ENCODE measurements at places on chromosomes 6 and 20.

GRCh38 chr6:169974663-169975062, 223.2 kb downstream of the ERMARD start:
- no peak for DNase-seq

DNA sequence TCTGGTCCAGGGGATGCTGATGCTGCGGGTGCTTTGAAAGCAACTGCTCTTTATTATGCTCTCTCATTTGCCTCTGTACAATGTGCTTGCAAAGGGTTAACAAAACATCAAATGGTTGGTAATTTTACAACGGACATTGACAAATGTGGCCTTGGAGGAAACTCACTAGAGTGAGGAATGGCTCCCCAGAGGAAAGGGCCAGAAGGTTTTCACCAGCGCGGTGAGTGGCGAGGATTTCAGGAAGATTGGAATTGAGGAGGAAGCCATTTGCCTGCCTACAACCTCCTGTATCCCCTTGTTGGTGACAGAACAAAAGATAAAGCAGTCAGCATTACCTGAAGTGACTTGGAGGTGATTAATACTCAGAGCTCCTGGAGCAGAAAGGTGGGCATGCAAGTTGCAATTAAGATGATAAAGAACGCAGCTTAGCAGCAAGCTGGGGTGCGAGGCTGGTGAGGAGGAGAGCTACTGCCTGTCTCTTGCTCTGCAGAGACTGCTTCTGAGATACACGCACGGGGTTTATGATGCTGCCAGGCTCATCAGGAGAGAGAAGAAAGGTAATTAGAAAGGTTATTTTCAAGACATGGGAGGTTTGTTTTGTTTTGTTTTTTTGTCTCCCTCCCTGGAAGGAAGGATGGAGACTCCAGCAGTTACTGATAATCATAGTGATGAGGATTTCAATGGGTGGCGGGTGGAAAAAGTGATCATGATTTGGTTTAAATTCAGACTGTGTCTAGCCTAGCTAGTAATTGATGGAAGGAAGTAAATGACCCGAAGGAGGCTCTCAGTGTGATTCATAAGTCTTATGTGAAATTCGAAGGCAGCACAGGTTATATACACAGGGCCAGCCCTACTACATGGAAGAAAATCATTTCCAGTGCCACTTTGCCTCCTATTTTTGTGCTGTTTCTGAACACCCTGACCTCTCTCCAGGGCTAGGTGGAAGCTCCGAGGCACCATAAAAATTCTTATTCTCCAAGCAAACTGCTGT, 141.6 kb upstream of the DTNBP1 start:
- no peak for DNase-seq

DNA sequence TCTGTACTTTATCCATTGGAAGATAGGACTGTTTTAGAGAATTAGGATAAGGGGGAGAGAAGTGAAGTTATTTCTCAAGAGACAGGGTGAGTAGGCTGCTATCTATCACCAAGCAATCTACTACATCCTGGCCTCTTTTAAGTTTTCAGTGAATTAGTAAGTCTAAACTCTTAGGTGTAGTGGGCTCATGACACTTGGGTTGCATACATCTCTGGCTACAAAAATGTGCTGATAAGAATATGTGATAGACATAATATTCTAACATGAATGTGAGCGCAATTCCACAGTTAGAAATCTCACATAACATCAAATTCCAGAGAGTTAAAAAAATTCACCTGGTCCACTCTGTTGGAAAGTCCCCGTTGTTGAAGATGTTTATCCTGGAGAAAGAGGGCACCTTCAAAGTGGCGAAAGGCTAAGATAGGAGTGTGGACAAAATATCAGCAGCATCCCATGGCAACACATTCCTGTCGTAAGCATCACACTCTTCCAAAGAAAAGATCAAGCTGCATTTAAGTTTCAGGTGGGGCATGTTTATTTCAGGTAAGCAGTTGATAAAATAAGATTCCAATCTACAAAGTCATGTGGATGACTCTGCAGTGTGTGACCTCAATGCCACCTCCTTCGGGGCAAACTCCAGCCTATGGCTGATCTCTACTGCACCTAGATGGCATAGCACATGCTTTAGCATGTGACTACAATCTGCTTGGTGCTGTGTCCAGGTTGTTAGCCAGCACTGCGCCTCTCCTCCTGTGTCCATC, 111.7 kb upstream of the NEDD9 start:
- DNase-seq, result no peak

- no peak for DNase-seq
Measured at GRCh38 chr6:134910593-134910935, 39.3 kb downstream of the ALDH8A1 start.

GRCh38 chr20:58420798-58421496, 31.9 kb downstream of the VAPB start:
- no peak for DNase-seq

GRCh38 chr6:141498977-141499376, 633.7 kb upstream of the GJE1 start:
- no peak for DNase-seq

GRCh38 chr20:34581341-34582184, 23.0 kb downstream of the MAP1LC3A start:
- DNase-seq, result no peak

GRCh38 chr6:43926634-43927531, 156.9 kb downstream of the VEGFA start:
- no peak for DNase-seq

DNA sequence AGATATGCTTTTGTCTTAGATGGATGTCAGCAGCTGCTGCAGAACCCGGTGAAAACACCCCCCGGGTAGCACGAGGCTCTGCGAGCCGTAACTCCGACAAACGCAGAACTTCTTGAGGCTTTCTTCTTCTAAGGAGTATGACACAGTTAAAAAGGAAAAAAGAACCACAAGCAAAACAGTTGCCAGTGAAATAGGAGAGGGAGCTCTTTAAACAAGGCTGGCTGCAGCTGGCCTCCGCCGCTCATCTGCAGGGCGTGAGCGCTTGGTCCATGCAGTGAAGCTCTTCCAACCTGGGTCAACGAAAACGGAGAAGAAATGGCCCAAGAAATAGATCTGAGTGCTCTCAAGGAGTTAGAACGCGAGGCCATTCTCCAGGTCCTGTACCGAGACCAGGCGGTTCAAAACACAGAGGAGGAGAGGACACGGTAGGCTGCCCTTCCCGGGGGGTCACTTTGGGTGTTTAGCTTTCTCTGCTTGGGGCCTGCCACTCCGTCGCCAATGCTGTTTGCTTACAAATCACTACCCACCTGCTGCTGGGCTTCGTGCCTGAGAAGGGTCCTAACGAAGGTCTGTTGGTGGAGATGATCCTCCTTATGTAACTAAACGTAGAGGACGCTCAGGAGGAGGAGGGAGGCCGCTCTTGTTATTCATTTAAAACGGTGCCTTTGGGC, 13.2 kb downstream of the SYTL3 start:
- no peak for DNase-seq

- DNase-seq, result no peak
Measured at GRCh38 chr20:45426320-45427016, 10.5 kb downstream of the PIGT start.

DNA sequence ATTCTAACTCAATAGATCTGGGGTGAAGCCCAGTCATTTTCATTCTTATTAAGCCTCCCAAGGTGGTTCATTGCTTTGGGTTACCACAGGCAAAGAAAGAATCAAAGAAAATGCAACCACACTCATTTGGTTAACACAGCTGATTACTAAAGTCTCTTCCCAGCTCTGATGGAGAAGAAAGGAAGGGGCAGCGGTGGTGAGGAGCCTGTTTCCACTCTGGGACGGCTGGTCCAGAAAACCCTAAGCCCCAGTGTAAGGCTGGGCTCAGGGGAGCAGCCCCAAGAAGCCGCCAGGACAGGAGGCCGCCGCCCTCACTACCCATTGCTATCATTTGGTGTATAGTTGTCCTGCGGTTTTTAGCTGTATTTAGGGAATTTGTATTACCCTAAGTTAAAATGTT, 226.9 kb downstream of the CD83 start:
- DNase-seq, result no peak

DNA sequence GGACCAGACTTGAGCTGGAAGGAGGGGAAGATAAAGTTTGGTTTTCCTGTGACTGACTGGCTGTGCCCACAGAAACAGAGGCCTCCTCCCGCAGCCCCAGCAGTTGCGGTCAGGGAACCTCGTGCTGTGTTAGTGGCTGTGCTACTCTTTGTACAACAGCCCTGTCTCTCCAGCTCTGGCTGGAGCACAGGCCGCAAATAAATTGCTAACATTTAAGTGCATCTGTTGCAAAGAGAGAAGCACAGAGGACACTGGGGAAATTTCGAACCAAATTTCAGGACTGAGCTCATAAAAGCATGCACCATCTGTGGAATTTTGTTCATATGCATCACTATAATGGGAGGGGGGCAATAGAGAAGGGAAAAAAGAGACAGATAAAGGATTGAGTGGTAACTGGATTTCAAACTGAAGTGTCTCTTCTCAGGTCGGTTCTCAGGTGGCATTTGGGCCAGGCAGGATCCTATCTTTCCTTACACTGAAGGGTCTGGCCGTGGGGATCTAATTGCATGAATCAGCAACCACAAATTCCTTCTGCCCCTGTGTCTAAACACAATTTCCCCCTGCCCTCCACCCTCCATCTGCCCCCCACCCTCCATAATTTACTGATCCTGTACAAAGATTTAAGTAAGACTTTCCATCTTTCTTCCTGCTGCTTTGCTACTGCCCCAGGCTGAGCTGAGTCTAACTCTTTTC, 88.9 kb upstream of the ATXN1 start:
- DNase-seq, result no peak

GRCh38 chr6:141401168-141401567, 731.6 kb upstream of the GJE1 start:
- no peak for DNase-seq

DNA sequence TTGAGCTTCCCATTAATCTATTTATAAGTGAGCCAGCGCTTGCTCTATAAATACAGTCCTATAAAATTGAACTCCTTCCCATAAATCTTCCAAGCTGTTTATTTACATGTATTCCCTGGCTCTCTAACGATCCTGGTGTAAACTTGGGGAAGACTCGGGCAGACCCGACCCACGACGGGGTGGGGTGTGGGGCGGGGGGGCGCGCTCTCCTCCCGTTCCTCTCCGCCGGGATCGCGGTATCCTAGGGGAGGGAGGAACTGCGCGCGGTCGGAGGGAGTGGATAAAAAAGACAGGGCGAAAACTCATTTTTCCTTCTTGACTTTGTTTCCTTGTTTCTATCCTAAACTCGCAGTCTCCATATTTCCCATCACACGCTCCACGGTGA, 31.1 kb downstream of the TFAP2B start:
- DNase-seq, result no peak

DNA sequence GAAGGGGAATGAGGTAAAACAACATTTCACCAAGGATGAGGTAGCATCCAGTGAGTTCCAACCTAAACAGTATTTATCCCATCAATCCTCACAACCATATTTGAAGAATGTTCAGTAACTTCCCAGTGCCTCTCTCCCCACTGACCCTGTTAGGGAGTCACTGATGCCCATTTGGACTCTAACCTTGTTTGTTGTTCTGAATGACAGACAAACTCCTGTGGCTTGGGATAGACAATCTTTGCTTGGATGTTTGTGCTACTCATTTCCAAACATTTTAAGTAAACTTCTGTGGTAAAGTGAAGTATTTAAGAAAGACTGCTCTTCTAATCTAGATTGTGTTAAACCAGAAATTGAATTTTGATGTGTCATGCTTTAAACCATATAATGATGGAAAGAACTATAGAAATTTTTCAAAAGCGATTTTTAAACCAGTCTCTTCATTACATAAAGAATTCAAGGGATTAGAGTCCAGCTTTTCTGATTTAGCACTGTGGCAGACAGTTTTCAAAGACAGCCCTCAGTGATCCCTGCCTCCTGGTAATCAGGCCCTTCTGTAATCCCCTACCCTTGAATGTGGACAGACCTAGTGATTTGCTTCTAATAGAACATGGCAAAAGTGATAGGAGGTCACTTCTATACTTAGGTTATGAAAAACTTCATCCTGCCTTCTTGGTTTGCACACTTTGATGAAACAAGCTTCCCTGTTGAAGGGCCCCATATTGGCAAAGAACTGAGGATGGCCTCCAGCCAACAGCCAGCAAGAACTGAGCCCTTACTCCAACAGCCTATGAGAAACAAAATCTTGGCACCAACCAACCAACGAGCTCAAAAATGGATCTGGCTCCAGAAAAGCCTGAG, 191.6 kb downstream of the DST start:
- DNase-seq, result no peak

DNA sequence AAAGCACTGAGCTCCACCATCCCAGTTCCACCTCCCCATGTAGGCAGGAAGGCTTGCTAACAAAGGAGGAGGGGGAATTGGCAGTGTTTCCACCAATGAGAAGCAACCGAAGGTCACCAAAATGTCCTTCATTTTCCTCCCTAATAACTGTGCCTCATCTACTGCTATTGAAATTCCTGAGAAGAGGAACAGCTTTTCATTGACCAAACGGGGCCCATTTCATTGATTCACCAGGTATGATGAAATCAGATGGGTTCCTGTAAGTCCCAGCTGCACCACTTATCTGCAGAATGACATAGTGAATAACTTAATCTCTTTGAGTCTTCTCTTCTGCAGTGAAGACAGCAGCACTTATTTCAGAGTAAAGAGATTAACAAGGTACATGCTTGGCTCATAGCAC, 17.3 kb downstream of the TREM1 start:
- no peak for DNase-seq

GRCh38 chr6:155493694-155494143, 38.1 kb upstream of the NOX3 start:
- DNase-seq, result no peak

DNA sequence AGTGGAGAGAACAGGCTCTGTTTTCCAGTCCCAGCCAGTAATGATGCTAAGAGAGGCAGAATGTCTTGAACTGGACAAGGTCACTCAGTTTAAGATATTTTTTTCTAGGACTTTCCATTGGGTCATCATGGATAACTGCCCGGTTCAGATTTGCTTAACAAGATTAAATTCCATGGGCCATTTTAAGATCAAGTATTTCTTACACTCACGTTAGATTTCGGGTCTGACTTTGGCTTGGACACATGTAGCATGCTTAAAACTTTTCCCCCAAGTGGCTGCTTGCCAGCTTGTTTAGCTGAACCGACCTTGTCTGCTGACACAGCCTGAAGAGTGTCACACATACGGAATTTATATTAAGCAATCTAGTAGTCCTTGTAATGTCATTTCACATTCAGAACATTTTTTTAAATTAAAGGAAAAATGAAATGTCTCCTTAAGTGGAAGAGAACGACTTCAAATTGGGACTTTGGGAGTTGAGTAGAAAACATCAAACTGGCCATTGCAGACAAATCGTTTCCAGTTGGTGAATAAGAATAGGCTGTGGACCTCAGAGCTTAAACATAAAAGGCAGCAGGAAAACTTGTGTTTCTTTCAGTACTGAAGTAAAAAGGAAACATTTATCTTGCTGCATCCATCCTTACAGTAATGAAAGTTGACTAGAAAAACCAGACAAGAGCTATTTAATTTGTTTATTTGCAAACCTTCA, 29.0 kb downstream of the ARMC2 start:
- no peak for DNase-seq

GRCh38 chr6:82178077-82178758, 69.3 kb downstream of the IBTK start:
- DNase-seq, result no peak
